ENCODE measurements at places on chromosomes 3 and 15.
A peak's percentile ranks its signal among the peaks of the same experiment; 100 is the strongest.

- H3K4me3 ChIP-seq, result peak overlapping the region; percentile 91
- peaks cover 17% of the 10 kb centered on the region for H3K4me1 ChIP-seq
- H3K27ac ChIP-seq, result peak overlapping the region; percentile 90
- no peaks in the 10 kb centered on the region for H3K27me3 ChIP-seq
- DNase-seq, result no peak
Measured at GRCh38 chr3:182979674-182980191, 605 bp downstream of the DCUN1D1 start.

GRCh38 chr3:15492847-15493360 is 28.6 kb downstream of the COLQ start:
- H3K4me1 ChIP-seq, result no peaks in the 10 kb centered on the region
- no peak overlapping the region for H3K27ac ChIP-seq
- no peak overlapping the region for H3K4me3 ChIP-seq
- DNase-seq, result no peak
- H3K27me3 ChIP-seq, result no peaks in the 10 kb centered on the region

DNA sequence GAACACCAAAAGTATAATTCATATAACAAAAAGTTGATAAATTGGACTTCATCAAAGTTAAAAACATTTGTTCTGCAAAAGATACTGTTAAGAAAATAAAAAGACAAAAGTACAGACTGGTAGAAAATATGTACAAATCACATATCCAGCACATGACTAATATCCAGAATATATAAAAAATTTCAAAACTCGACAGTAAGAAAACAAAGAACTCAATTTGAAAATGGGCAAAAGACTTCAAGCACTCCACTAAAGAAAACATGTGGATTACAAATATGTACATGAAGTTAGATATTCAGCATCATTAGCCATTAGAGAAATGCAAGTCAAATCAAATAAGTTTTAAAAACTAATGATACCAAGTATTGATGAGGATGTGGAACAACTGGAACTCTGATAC is 6.7 kb downstream of the GK5 start:
- 0 out of 2 replicates have a peak, but pooled peaks cover under 1% of the 10 kb centered on the region for H3K4me1 ChIP-seq
- H3K27ac ChIP-seq, result no peak overlapping the region
- no peaks in the 10 kb centered on the region for H3K36me3 ChIP-seq
- H3K4me3 ChIP-seq, result no peak overlapping the region
- DNase-seq, result no peak

GRCh38 chr3:152403632-152404066 is 134.9 kb downstream of the MBNL1 start:
- no peak for DNase-seq
- H3K27me3 ChIP-seq, result no peaks in the 10 kb centered on the region
- H3K4me3 ChIP-seq, result no peak overlapping the region
- H3K36me3 ChIP-seq, result no peaks in the 10 kb centered on the region

DNA sequence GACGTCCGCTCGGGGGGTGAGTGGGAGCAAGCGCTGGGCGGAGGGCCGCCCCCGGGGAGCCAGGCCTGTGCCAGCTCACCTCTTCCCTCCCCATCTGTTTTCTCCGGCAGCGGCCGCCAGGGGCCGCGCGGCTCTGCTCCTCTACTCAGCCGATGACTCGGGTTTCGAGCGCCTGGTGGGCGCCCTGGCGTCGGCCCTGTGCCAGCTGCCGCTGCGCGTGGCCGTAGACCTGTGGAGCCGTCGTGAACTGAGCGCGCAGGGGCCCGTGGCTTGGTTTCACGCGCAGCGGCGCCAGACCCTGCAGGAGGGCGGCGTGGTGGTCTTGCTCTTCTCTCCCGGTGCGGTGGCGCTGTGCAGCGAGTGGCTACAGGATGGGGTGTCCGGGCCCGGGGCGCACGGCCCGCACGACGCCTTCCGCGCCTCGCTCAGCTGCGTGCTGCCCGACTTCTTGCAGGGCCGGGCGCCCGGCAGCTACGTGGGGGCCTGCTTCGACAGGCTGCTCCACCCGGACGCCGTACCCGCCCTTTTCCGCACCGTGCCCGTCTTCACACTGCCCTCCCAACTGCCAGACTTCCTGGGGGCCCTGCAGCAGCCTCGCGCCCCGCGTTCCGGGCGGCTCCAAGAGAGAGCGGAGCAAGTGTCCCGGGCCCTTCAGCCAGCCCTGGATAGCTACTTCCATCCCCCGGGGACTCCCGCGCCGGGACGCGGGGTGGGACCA is 632 bp upstream of the CRELD1 start:
- H3K27ac ChIP-seq, result peak overlapping the region; percentile 65
- no peaks in the 10 kb centered on the region for H3K36me3 ChIP-seq
- H3K27me3 ChIP-seq, result no peaks in the 10 kb centered on the region
- peak overlapping the region; percentile 72 for H3K4me3 ChIP-seq
- 0 out of 2 replicates have a peak, but pooled peaks cover 4% of the 10 kb centered on the region for H3K4me1 ChIP-seq

GRCh38 chr3:158774965-158775364 is 26.9 kb upstream of the MFSD1 start:
- peaks cover 5% of the 10 kb centered on the region for H3K4me1 ChIP-seq
- peak overlapping the region; percentile 17 for H3K27ac ChIP-seq

DNA sequence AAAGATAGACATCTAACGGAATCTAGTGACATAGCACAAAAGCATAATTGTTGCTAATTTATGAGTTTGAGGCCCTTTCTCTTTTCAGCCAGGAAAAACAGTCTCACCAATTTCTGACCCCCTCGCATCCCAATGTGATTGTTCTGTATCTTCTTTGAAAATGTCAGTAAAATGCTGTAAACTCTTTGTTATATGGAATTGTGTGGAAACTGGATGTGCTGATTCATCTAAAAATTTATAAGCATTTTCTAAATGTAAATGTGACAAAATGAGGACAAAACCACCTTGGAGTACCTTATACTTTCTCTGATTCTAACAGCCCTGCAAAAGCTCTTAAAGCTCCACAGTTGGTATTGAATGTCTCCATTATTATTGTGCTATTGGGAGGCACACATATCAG is 70.9 kb upstream of the MME start:
- H3K4me3 ChIP-seq, result no peak overlapping the region
- DNase-seq, result no peak
- no peak overlapping the region for H3K27ac ChIP-seq
- H3K4me1 ChIP-seq, result no peaks in the 10 kb centered on the region
- no peaks in the 10 kb centered on the region for H3K27me3 ChIP-seq

DNA sequence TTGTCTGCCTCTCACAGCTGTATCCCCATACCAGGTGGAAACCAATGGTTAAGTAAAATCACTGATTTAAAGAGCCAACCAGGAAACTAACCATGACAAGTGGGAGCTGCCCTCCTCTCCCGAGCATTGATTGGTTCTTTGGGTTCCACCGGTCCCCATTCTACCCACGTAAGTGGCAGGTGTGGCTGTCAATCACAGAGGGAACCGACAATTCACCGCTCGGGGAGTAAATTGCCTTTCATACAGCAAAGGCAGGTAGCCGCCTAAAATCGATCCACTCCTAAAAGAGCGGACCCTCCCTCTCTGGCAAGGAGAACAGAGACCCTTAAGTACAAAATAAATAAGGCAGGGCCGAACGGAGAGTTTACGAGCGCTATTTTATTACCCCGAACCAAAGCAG is 1.2 kb downstream of the ERC2 start:
- H3K27ac ChIP-seq, result no peak overlapping the region
- no peak for DNase-seq
- H3K27me3 ChIP-seq, result peaks cover 16% of the 10 kb centered on the region
- no peaks in the 10 kb centered on the region for H3K36me3 ChIP-seq
- no peaks in the 10 kb centered on the region for H3K4me1 ChIP-seq

DNA sequence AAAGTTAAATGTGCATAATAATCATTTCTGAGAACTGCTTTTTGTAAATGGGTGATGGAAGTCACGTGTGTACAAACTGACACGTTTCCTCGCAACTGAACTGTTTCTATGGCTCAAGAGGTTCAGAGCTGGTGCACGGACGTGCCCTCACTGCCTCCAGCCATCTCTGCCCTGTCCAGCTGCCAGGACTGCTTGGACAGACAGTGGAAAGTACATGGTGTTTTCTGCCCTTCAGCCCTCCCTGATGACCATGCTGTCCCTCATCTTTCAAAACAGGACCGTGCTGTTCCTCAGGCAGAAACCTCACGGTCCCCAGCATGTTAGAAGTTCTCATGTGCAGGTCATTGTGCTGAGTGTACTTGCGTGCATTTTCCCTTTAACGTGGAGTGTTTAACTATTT is 38.7 kb downstream of the GJD2 start:
- DNase-seq, result no peak
- no peaks in the 10 kb centered on the region for H3K4me1 ChIP-seq

DNA sequence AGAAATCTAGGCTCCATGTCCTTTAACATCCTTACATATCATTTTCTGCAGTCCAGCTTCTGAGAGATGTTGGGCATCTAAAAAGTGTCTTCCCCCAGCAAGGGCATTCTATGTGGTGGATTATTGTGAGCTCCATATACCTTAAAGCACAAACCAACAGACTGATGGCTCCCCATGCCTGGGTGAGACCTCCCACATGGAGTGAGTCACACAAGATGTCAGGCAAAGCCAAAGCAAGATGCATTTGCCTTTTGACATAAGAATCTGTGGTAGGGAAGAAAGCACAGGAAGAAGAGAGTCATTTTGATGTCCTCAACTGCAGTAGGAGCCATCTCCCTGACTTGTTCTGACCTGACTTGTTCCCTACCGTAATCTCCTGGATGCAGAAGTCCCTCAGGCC is 238.7 kb upstream of the EIF1B start:
- no peaks in the 10 kb centered on the region for H3K27me3 ChIP-seq
- H3K4me3 ChIP-seq, result no peak overlapping the region
- no peak for DNase-seq
- no peaks in the 10 kb centered on the region for H3K4me1 ChIP-seq
- H3K36me3 ChIP-seq, result no peaks in the 10 kb centered on the region

DNA sequence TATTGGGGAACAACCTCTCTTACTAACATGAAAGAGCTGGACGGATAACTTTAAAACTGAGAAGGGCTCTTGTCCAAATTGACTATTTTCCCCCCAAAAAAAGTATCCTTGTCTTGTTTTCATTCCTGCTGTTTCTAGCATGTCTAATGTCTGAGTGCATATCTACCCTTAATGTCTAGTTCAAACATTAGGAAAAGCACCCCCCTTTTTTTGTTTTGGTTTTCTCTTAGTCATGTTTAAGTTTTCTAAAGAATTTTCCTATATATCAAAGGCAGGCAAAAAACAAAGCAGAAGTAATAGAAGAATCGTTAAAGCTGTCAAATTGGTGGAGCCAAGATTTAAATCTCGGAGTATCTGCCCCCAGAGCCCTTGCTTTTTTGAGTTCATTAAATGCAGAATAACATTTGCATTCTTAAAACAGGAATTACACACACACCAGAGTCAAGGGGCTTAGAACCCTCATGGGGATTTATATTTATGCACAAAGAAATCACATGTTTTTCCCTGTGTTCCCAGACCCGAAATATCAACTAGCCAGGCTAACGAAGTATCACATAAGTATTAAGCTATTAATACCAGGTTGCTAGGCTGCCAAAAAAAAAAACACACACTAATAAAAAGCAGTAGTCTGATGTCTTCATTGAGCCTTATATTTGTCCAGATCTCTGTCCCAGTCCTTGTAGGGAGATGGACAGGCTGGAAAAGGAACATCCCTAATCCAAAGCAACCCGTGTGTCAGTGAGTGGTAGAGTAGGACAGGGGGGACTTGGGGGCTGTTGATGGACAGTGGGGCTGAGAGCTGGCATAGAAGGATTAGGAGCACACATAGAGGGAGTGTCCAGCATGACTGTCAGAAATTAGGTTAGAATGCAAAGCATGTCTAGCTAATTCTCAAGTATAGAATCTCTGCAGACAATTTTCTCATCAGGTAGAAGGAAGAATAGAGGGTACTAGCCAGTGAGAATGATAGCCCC is 103.6 kb upstream of the BFSP2 start:
- DNase-seq, result no peak
- H3K4me3 ChIP-seq, result no peak overlapping the region
- peaks cover 2% of the 10 kb centered on the region for H3K27me3 ChIP-seq
- H3K4me1 ChIP-seq, result peaks cover 3% of the 10 kb centered on the region

- no peaks in the 10 kb centered on the region for H3K27me3 ChIP-seq
- H3K4me1 ChIP-seq, result no peaks in the 10 kb centered on the region
- H3K36me3 ChIP-seq, result no peaks in the 10 kb centered on the region
- no peak for DNase-seq
- H3K27ac ChIP-seq, result no peak overlapping the region
Measured at GRCh38 chr15:69751566-69751965, 298.9 kb downstream of the RPLP1 start.

GRCh38 chr3:48233542-48233941 is 7.4 kb upstream of the ZNF589 start:
- no peak overlapping the region for H3K27ac ChIP-seq

GRCh38 chr3:94615275-94616065 is 552.6 kb downstream of the NSUN3 start:
- no peak overlapping the region for H3K27ac ChIP-seq
- no peaks in the 10 kb centered on the region for H3K27me3 ChIP-seq
- no peaks in the 10 kb centered on the region for H3K4me1 ChIP-seq
- no peak overlapping the region for H3K4me3 ChIP-seq
- H3K36me3 ChIP-seq, result no peaks in the 10 kb centered on the region

- no peaks in the 10 kb centered on the region for H3K4me1 ChIP-seq
- no peak overlapping the region for H3K27ac ChIP-seq
- H3K36me3 ChIP-seq, result no peaks in the 10 kb centered on the region
- H3K4me3 ChIP-seq, result no peak overlapping the region
- no peaks in the 10 kb centered on the region for H3K27me3 ChIP-seq
- DNase-seq, result no peak
Measured at GRCh38 chr3:62632510-62633294, 242.5 kb downstream of the CADPS start.

GRCh38 chr3:123993818-123994217 is 1.9 kb upstream of the ROPN1 start:
- no peaks in the 10 kb centered on the region for H3K4me1 ChIP-seq
- no peak overlapping the region for H3K4me3 ChIP-seq
- no peak overlapping the region for H3K27ac ChIP-seq
- H3K27me3 ChIP-seq, result peaks cover 32% of the 10 kb centered on the region
- H3K36me3 ChIP-seq, result no peaks in the 10 kb centered on the region
- no peak for DNase-seq

DNA sequence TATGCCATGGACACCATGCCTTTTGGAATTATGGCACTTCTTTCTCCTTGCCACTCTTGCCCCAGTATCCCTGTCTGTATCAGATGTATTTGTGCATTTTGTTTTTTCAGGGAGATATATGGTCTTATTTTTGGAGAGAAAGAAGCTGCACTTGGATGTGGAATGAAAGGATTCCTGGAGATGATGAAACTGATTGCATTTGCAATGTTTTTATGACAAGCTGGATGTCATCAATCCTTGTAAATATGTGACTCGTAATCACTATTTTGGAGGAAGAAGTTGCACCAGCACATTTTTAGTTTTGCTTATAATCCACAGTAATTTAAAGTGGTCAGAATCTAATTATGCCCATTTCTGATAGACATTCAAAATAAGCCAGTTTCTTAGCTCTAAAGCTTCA is 165.0 kb downstream of the NR1D2 start:
- H3K4me3 ChIP-seq, result no peak overlapping the region
- H3K27ac ChIP-seq, result no peak overlapping the region
- no peak for DNase-seq

GRCh38 chr3:3154879-3155610 is 24.4 kb downstream of the CRBN start:
- H3K27me3 ChIP-seq, result no peaks in the 10 kb centered on the region
- no peak overlapping the region for H3K27ac ChIP-seq
- peaks cover 2% of the 10 kb centered on the region for H3K4me1 ChIP-seq
- no peak overlapping the region for H3K4me3 ChIP-seq
- H3K36me3 ChIP-seq, result peaks cover 12% of the 10 kb centered on the region

- no peak for DNase-seq
- H3K4me3 ChIP-seq, result no peak overlapping the region
- H3K27me3 ChIP-seq, result no peaks in the 10 kb centered on the region
- no peaks in the 10 kb centered on the region for H3K36me3 ChIP-seq
- peak overlapping the region; percentile 67 for H3K27ac ChIP-seq
- H3K4me1 ChIP-seq, result peaks cover 73% of the 10 kb centered on the region
Measured at GRCh38 chr15:66737243-66738010, 35.4 kb downstream of the SMAD6 start.

All from Panc1 (cell line).